Caki2 (cell line): ENCODE measurements at places on chromosomes 13 and 19.

DNA sequence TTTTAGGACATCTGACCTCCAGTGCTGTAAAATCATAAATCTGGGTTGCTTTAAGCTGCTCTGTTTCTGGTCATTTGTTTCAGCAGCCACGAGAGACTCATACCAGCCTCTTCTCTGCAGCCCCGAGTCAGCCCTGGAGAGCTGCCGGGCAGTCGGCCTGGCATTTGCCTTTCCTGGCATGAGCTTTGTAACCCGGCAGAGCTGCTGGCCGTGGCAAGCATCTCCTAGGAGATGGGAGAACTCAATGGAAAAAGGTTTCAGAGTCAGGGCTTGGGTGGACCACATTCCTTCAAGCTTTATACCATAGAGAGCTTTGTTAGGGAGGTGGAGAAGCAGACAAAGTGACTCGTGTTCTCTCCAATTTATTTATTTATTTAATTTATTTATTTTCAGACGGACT, 21.6 kb upstream of the CCL25 start:
- DNase-seq, result no peak

- DNase-seq, result peak; percentile 91
Measured at GRCh38 chr19:2385053-2385721, 25.1 kb downstream of the TMPRSS9 start.

GRCh38 chr19:44653977-44654774, 10.5 kb downstream of the PVR start:
- no peak for DNase-seq

DNA sequence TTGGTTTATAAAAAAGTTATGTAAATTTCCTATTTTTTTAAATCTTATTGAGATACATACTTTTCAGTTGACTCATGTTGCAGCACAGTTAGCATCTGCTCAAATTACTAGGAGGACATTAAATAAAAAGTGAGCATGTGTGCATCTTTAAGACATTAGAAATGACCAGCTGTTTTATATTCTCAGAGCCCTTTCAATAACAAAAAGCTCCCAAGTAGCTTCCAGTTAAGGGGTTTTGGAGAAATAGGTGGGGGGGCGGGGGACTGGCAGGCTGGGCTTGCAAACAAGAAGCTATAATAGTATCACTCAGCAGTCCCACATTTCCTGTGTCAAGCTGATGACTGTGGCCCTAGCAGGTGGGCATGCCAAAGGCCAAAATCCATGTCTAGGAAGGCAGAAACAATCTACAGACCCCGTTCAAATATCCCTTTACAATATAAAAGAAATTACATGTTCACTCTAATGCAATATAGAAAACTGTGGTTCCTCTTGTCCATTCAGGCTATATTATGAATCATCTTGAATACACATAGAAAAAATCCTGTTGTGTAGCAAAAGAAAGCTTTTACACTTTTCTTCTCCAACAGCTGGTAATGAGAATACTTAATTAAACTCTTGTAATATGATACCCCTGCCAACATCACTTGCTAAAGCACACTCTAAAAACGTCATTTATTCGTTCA, 1713.2 kb upstream of the SLC10A2 start:
- no peak for DNase-seq

DNA sequence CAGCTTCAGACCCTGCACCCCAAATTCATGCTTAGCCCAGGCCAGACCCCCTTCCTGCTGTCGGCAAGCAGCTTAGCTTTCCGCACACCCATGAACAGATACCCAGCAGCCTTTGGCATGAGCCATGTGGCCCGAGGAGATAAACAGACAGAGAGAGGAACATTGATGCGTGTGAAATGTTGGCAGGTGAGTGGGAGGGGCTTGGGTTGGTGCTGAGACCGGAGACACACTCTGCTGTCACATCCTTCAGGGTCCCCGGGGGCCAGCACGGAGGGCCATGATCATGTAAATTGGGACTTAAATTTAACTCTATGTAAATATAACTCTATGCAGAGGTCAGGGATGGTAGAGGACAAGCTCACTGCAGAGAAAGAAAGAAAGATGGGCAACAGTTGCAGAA, 1.5 kb downstream of the CD22 start:
- no peak for DNase-seq

DNA sequence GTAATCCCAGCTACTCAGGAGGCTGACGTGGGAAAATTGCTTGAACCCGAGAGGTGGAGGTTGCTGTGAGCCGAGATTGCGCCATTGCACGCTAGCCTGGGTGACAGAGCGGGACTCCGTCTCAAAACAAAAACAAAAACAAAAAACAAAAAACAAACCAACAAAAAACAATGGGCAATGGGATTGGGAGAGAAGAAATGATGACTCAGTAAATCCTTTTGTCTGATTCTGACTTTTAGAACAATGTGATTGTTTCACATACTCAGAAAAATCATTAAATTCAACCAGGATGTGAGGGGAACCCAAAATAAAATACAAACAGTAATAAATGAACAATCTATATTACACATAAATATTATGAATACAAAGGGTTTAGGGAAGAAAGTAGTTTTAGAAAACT, 5.1 kb downstream of the ZNF565 start:
- DNase-seq, result no peak

DNA sequence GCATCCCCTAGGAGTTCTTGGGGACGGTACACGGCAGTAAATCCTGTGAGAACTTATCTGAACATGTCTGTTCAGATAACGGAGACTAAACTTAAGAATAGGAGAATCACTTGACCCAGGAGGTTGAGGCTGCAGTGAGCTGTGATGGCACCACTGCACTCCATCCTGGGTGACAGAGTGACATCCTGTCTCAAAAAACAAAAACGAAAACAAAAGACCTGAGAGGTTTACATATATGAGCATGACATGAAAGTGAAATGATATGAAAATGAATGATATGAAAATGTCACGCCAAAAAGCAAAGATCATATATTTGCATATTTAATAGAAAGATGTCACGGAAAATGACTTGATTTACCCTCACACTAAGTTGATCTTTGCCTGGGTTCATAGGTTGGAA, 5.8 kb downstream of the ZNF175 start:
- DNase-seq, result no peak

DNA sequence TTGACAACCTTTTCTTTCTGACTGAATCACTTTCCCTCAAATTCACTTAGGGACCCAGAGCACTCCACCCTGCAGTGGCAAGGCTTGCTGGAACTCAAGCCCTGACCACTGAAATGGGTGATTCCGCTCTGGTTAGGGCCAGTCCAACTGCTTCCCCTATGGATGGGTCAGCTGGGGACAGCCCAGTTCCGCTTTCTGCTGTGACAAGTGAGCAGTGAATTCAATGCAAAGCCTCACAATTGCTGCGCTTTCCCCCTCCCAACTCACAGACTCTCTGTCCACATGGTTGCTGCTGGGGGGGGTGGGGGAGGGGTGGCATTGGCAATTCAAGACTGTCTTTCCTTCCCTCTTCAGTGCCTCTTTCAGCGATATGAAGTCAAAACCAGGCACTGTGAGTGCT, 18.7 kb downstream of the CD70 start:
- no peak for DNase-seq

DNA sequence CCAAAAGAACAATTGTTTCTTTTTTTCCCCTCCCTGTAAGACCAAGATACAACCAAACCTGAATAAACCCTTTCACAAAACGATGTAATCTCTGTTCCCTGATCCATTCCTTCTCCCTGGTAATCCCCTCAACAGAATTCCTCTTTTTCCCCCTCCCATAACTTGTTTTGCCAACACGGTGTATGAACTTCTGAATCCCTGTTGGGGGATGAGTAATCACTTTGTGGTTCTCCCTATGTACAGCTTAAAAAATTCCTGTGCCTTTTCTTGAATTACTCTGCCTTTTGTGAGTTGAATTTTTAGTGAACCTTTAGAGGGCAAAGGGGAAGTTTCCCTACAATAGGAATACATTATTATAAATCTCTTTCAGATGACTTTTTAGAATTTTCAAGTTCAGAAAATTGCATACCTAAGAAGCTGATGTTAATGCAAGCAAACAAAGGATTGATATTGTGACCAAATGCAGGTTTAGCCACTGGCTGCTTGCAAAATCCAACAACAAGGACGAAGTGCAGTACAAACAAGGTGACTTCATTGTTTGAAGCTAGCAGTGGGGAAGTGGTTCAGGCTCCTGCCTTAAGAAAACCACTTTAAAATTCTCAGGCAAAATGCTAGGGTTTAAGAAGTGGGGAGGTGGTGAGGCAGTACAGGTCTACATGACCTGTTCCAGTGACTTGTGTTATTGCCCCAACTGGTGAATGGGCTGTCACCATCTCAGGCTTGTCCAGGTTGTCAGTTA, 15.0 kb upstream of the EPSTI1 start:
- peak; percentile 15 for DNase-seq

GRCh38 chr13:75533861-75534260, 3.8 kb downstream of the COMMD6 start:
- no peak for DNase-seq

DNA sequence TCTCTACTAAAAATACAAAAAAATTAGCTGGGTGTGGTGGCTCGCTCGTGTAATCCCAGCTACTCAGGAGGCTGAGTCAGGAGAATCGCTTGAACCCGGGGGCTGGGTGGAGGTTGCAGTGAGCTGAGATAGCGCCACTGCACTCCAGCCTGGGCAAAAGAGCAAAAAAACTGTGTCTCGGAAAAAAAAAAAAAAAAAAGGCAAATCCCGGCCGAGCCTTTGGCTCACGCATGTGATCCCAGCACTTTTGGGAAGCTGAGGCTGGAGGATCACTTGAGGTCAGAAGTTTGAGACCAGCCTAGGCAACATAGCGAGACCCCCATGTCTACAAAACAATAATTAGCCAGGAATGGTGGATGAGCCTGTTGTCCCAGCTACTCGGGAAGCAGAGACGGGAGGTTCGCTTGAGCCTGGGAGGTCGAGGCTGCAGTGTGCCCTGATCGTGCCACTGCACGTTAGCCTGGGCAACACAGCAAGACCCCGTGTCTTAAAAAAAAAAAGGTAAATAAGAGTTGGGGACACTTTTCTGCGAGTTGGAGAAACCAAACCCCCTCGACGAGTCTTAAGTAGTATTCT, 574 bp upstream of the GPX4 start:
- no peak for DNase-seq

DNA sequence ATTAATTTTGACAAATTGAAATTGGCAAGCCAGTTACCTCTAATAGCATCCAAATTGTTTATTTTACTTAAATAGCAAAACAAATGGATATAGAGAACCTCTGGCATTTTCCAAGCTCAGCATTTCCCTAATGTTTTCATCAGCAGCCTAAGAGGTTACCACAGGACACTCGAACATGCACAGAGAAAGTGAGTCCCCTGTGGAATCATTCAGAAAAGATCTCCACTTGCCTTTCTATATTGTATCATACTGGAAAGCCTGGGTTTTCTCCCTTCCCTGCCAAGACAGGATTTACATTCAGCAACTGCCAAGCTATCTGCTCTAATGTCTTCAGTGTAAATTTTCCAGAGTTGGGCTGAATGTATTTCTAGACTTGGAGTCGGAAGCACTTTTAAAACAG, 188.9 kb downstream of the KCTD12 start:
- DNase-seq, result no peak

GRCh38 chr13:103277959-103278694, 211.9 kb upstream of the SLC10A2 start:
- DNase-seq, result no peak

GRCh38 chr13:36190771-36191170, 23.6 kb downstream of the SOHLH2 start:
- DNase-seq, result no peak

GRCh38 chr13:40895227-40896184, 106.1 kb downstream of the SLC25A15 start:
- no peak for DNase-seq

DNA sequence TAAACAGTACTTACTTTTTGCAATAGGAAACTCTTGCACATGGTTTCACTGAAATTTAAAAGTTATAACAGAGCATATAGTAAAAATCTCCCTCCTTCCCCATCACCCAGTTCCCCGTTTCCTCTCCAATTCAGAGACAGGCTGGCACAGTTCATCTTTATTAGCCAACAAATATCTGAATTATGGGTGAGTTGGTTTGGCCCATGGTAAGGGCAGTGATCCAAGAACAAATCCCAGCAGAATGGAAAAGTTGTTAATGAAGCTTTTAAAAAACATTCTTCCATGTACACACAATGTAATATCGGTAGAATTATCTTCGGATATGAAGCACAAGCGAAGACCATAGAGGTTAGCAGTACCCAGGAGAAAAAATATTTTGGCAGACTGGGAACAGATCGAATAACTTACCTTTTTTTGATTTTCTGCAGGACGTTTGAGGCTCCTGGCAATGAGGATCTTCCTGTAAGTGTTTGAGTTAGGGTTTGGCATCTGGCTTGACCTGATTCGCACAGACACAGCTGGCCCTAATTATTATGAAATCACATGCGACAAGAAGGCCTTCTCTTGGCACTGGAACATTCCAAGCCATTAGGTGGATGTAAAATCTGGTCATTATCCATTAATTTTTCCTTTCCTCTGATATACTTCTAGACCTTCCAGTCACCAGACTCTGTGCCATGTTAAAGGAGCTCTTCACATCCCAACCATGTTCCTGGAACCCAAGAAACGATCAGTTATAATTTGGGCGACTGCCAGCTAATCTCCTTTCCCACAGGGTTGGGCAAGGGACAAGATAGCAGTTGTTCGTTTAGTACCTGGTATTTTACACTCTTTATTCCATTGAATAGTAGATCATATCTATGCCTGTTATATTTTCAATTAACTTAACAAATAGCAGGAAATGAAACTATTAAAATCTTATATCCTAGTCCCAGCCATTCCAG, 139.4 kb upstream of the TSC22D1 start:
- no peak for DNase-seq

GRCh38 chr13:114100446-114101357, 31.7 kb downstream of the RASA3 start:
- DNase-seq, result no peak

DNA sequence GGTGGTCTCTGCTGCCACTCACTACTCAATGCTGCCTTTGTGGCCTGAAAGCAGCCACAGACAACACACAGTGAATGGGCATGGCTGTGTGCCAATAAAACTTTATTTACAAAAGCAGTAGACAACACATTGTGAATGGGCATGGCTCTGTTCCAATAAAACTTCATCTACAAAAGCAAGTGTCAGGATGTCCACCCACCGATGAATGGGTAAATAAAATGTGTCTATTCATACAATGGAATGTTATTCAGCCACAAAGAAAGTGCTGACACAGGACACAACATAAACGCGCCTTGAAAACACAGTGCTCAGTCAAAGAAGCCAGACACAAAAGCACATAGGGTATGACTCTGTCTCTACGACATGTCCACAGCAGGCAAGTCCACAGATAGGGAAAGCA, 20.1 kb downstream of the ZSCAN5A start:
- peak; percentile 26 for DNase-seq

- DNase-seq, result peak; percentile 98
Measured at GRCh38 chr19:13843104-13843921, 33.6 kb upstream of the NANOS3 start.

GRCh38 chr19:10374931-10375330, 5.4 kb downstream of the TYK2 start:
- no peak for DNase-seq

- DNase-seq, result no peak
Measured at GRCh38 chr13:89136678-89137077, 1465.5 kb downstream of the SLITRK5 start.

- DNase-seq, result peak; percentile 11
Measured at GRCh38 chr13:102399791-102400674, 1.8 kb downstream of the FGF14 start.
